ENCODE measurements at places on chromosomes 6 and 20.

- no peak for DNase-seq
Observed at GRCh38 chr6:160130729-160131484, 9.3 kb downstream of the SLC22A1 start.

DNA sequence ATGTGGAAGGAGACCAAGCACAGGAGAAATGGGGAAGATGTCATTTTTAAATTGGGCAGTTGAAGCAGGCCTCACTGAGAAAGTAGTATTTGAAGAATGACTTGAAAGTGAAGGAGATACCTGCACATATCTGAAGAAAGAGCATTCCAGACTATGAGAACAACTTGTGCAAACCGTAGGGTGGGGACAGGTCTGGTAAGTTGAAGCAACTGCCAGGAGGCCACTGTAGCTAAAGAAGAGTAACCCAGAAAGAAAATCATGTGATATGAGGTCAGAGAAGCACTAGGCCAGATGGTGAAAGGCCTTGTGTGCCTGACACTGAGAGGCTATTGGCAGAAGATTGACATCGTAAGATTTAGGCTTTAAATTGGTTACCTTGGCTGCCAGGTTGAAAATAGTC, 4.7 kb upstream of the SUPT3H start:
- no peak for DNase-seq

DNA sequence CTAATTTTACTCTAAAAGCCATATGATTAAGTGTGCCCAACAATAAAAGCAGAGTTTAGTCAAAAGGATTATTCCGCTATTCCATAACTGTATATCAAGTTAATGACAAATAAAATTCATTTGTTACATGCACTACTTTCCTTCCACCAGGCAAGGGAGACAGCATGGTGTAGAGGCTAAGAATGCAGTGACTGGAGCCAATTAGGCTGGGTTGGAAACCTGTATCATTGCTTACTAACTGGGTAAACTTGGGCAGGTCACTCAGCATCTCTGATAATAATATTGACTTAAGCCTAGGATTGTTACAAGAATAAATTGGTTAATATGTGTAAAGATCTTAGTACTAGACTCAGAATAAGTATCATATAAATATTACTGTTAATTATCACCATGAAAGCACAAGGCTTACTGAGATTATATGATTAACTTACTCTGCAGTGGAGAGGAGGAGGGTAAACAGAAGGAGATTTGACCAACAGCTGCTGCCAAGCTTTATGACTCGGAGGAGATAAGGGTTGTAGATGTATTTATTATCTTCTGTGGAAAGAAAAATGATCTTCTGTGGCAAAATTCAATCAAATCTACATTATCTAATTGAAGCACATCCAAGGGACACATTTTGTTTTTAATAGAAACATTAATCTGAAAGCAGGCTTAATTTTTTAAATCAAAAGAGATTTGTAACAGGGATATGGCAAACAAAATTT, 1459.9 kb downstream of the GRIK2 start:
- peak; percentile 23 for DNase-seq

- DNase-seq = no peak
Observed at GRCh38 chr6:17972074-17972952, 15.1 kb downstream of the KIF13A start.

DNA sequence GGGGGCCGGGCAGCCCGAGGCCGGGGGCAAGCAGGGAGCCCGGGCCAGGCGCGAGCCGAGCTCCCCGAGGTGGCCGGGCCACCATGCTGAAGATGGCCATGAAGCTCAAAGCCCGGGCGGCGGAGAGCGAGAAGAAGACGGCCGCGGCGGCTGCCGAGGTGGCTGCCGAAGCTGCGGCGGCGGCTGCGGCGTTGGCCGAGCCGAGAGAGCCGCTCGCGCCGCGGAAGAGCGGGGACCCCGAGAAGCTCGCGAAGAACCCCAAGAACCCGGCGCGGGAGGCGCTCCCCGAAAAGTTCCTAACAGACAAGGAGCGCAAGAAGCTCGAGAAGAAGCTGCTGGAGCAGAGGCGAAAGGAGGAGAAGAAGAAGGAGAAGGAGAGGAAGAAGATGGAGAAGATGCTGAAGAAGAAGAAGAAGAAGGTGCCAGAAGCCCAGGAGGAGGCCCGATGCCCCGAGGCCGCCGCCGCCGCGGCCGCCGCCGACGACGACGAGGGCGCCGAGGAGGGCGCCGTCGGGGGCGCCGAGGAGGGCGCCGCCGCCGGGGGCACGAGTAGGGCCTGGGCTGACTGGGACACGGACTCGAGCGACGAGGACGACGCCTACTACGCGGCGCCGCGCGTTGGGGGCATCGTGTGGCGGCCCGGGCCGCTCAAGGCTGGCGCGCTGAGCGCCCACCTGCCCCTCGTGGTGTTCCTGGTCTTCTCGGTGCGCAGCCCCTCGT, 37.4 kb downstream of the GNAS start:
- DNase-seq = peak; percentile 37

GRCh38 chr6:35282472-35282871, 15.1 kb upstream of the DEF6 start:
- DNase-seq = no peak

GRCh38 chr6:136669299-136669699, 119.1 kb upstream of the MAP7 start:
- DNase-seq = peak; percentile 6

GRCh38 chr6:86856937-86857563, 80.3 kb upstream of the HTR1E start:
- peak; percentile 72 for DNase-seq

DNA sequence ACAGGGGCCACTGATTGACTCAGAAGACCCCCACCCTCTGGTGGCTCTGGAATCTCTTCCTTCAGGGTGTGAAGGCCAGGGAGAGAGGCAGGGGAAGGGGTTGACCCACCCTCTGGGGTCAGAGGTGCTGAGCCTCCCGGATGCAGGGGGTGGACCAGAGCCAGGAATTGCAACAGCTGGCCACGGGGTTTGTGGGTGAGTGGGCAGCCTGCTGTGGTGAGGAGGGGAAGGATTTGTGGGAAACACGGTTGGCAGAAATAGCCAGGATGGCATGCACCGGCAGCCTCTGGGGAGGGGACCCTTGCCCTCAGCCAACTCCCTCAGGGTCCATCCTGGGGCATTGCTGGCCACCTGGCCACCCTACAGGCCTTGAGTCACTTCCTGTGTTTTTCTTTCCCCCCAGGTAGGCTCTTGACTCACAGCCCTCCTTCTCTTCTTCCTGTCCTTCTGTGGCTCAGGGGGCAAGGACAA, 92.8 kb downstream of the MRPL14 start:
- no peak for DNase-seq

DNA sequence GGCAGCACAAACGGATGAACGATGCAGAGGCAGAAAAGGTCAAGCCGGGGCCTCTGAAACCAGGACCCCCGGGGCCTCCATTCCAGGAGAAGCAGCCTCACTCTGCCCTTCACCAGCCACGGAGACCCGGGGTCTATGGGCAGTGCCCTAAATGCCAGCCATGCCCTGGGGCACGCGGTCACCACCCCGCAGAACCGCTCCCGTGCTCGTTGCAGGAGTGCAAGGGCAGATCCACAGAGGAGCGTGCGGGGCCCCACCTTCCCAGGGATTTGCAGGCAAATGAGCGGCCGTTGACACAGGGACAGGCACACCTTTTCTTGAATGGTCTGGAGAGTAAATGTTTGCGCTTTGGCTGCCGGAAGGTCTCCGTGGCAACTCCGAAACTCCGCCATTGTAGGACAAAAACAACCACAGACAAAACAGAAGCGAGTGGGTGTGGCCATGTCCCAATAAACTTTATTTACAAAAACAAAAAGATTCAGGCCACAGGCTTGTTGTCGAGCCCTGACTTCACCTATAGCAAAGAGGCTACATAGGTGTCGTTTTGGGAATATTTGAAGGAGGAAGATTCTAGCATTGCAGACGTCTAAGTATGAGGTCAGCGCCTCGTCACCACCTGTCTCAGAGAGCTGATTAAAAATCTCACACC, 163.3 kb downstream of the TAF4 start:
- DNase-seq = no peak

- DNase-seq = peak; percentile 32
Observed at GRCh38 chr6:27279513-27280063, 32.1 kb downstream of the PRSS16 start.

GRCh38 chr6:106870069-106870468, 104.5 kb downstream of the CD24 start:
- peak; percentile 28 for DNase-seq

GRCh38 chr6:23940466-23940865, 185.5 kb upstream of the NRSN1 start:
- DNase-seq = no peak

GRCh38 chr6:133631421-133631820, 257.5 kb upstream of the TCF21 start:
- no peak for DNase-seq

GRCh38 chr20:45449528-45449927, 20.0 kb upstream of the WFDC2 start:
- DNase-seq = no peak

- peak; percentile 42 for DNase-seq
Observed at GRCh38 chr6:111888928-111889695, 15.9 kb upstream of the FYN start.

DNA sequence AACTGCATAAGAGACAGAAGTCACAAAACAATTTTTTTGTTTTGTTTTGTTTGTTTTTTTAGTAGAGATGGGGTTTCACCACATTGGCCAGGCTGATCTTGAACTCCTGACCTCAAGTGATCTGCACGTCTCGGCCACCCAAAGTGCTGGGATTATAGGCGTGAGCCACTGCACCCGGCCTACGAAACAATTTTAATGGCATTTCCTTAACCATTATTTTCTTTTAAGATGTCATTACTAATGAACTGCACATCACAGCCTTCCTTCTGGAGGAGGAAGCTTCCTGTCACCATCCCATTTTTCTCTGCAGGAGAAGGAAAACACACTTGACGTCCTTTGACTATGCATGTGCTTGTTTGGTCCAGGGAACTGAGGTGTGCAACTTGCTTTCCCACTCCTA, 125.3 kb upstream of the AKIRIN2 start:
- DNase-seq = no peak

- DNase-seq = no peak
Observed at GRCh38 chr20:58424218-58424969, 35.4 kb downstream of the VAPB start.

- DNase-seq = no peak
Observed at GRCh38 chr6:84460491-84460890, 233.0 kb upstream of the CEP162 start.

DNA sequence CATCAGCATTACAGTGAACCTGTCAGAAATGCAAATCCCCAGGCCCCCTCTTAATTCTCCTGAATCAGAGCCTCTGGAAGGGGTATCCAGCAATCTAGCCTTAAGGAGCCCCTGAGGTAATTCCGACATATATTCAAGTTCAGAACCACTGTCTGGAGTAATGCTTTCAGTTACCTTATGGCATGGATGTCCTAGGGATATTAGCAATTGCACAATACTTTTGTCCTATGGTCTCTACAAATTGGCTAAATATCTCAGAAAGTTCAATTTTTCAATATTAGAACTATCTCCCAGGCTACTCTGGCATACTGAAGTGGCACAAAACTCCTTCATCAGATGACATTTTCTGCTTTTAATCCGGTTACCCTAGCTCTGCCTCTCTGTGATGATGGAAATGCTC, 6.4 kb downstream of the NSFL1C start:
- DNase-seq = no peak

GRCh38 chr6:168293636-168294530, 25.7 kb downstream of the DACT2 start:
- no peak for DNase-seq

DNA sequence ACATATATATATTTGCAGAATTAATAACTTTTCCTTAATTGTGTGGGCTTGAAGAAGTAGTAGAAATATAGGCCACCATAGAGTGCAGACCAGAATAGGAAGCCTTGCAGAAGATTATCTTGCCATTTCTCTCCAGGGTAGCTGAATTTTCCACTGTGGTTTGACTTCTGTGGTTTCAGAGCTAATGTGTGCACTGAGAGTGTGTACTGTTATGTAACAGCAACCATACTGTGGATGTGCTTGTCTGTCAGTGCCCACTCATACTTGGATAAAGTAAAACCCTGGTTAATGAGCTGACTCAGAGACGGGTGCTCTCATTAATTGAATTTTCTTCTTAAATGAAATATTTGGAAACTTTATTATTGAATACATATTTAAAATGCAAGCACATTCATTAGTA, 57.2 kb downstream of the CEP43 start:
- DNase-seq = no peak

- no peak for DNase-seq
Observed at GRCh38 chr6:142729618-142730017, 215.4 kb downstream of the HIVEP2 start.

GRCh38 chr6:75412969-75413662, 80.5 kb downstream of the FILIP1 start:
- DNase-seq = no peak

DNA sequence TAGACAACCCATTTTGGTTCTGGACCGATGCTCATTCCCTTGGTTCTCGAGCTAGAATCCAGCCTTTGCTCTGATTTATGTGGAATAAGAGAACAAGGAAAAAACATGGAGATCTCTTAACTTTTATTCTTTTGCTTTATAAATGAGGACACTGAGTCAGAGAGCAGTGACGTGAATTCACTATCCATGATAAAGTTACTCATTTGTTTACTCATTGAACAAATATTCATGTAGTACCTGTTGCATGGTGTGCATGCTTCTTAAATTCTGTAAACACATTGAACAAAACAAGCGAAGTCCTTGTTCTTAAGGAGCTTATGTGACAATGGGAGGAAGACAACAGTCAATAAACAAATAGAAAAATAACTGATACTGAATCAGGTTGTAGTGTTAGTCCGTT, 56.9 kb downstream of the BMP2 start:
- no peak for DNase-seq

GRCh38 chr6:134065706-134066105, 13.3 kb upstream of the SLC2A12 start:
- DNase-seq = no peak

DNA sequence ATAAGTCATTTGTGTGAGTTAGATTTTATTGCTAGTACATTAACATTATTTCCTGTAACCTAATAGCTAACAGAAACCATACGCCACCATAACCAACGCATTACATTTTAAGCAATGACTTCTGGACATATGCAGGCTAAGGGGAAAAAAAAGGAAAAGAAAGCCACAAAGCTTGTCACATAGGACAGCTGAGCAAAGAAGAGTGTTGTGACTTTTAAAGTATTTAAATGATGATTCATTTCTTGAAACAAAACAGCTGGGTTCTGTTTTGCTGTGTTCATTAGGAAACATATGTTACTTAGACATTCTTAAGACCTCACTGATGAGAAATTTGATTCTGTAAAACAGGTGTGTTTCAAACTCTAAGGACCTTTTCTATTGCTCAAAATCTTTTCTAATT, 171.4 kb downstream of the COL9A1 start:
- no peak for DNase-seq

- no peak for DNase-seq
Observed at GRCh38 chr6:106104476-106104875, 18.3 kb downstream of the PRDM1 start.

- no peak for DNase-seq
Observed at GRCh38 chr6:128663238-128663637, 142.8 kb upstream of the PTPRK start.

GRCh38 chr6:166005401-166005943, 162.2 kb downstream of the TBXT start:
- DNase-seq = peak; percentile 37

DNA sequence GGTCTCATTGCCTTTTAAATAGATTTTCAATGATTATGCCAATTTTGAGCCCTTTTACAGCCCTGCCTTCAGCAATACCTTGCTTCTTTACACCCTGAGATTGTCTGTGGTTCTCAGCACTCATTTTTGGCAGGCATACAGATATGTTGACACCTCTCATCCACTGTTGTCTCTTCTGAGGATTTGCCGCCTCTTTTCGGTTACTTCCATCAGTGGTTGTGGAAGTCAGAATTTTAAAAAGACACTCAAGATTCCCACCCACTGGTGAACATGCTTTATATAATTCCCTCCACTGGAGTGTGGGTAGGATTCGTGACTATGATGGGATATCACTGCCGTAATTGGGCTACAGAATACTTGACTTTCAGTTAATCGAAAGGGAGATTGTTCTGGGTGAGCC, 37.4 kb upstream of the KIF13A start:
- no peak for DNase-seq

All from hepatocyte (in vitro differentiated cells).